T1000 (cell line): ENCODE measurements at places on chromosomes 16 and 17.
A peak's percentile ranks its signal among the peaks of the same experiment; 100 is the strongest.

GRCh38 chr17:73899839-73900238 lies 255.6 kb upstream of the SDK2 start:
- no peak for DNase-seq

DNA sequence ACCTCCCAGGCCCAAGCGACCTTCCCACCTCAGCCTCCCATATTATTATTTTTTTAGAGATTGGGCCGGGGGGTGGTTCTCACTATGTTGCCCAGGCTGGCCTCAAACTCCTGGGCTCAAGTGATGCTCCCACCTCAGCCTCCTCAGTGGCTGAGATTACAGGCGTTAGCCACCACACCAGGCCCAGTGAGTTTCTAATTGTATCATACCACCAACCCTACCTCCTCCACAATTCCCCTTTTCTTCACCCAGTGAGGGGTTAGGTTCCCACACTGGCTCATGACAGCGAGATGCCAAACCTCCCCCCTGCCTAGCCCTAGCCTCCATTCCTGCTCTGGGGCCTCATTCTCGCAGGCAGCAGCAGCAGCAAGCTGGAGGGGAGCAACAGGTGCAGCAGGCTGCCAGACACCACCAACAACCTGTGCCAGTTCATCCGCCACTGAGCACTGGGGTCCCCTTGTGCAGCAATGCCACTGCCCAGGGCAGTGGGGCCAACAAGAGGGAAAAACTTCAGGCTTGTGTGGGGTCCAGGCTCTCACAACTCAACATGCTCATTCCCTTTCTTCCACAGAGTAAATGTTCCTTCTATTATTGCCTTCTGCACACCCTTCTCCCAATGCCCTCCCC lies 9.1 kb downstream of the ATP6V0D1 start:
- DNase-seq, result no peak

DNA sequence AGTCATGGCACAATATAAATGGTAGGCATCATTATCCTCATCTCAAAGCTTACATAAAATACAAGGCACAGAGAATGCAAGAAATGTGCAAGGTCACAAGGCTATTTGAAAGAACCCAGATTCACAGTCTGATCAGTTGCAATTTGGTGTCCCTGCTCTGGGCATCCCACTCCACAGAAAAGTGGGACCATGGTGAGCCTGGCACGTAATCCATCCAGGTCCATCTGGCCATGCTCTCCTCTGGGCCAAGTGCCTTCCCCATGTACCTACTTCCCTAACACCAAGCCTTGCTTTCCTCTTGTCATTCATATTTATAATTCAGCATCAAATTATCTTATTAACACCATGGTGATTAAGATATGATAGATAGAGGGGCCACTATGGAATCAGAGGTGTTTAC lies 390.0 kb downstream of the CDH11 start:
- no peak for DNase-seq

DNA sequence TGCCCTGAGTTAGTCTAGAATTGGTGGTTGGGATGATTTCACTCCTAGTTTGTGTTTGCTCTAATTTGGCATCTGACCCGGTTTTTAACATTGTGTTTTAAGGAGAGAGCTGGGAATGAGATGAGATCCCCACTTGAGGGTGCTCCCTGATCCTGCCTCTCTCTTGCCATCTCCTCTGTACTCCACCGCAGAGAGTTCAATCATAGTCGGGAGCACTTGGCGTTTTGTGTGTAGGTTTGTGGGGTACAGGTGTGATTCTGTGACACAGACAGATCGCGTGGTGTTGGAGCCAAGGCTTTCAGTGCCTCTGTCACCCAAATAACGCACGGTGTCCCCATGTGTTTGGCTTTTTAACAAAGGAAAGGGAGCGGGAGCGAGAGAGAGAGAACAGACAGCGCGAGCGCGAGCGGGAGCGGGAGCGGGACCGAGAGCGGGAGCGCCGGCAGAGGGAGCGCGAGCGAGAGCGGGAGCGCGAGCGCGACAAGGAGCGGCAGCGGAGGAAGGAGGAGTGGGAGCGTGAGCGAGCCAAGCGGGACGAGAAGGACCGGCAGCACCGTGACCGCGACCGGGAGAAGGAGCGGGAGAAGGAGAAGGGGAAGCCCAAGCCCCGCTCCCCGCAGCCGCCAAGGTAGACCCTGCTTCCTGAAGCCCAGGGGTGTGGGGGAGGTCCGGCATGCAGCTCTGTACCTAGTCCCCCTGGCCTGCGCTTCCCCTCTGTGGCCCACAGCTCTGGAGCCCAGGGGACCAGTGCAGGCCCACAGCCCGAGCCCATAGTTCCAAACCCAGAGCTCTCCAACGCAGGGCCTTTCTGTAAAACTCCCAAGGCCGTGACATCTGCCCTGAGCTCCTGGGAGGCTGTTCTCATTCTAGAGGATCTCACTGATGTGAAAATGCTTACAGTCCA lies 27.2 kb upstream of the IL17C start:
- DNase-seq, result no peak

- DNase-seq, result peak; percentile 48
These were observed 634 bp downstream of the KANSL1 start for GRCh38 chr17:46192439-46193150.
